ENCODE measurements at places on chromosomes 12 and 14.
A peak's percentile ranks its signal among the peaks of the same experiment; 100 is the strongest.

DNA sequence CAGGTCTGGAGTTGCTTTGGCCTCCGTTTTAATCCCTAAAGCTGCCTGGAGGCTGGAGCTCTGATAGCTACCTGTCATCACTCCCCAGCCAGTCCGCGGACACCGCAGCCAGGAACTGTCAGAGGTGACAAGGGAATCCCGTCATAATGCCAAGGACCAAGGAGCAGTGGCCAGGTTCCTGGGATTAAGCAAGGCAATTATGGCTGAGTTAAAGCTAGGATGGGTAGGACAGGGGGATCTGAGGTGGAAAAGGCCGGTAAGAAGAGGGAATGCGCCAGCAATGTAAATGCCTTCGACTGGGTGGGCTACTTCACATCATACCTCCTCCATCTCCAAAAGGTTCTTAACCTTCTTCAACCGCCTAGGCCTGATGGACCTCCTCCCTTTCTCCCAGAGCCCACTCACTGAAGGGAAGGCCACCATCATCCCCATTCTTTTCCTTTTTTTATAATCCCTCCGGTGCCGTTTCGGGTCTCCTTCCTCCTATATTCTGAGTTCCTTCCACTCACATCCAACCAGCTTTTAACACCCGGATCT lies 1.9 kb downstream of the PPP1R3E start:
- peak; percentile 41 for DNase-seq

- no peak for DNase-seq
Observed at GRCh38 chr12:83224012-83224411, 537.3 kb downstream of the TMTC2 start.

GRCh38 chr14:21673718-21674117 lies at the start of gene OR4E1:
OR4E1 (minus strand) TSS chr14:21673818; CDS start chr14:21670935, 2,883 bp downstream.
- no peak for DNase-seq

GRCh38 chr14:32865827-32866376 lies 72.8 kb upstream of the NPAS3 start:
- no peak for DNase-seq

DNA sequence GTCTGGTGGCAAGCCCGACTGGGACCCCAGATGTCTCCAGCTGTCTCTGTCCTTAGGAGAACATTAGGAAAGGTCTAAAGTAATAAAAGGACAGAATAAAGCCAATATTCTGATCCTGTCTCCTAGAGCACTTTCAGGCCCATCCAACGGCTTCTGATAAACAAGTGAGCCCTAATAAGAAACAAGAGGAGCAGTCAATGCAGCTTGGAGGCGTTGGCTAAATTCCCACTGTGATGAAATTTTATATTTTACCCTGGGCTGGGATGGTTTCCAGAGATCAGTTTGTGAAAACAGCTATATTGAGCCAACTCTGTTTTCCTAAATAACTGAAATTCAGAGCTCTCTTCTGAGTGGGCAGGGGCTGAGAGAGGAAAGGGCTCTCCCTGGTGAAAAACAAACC lies 55.5 kb upstream of the SRRM4 start:
- no peak for DNase-seq

DNA sequence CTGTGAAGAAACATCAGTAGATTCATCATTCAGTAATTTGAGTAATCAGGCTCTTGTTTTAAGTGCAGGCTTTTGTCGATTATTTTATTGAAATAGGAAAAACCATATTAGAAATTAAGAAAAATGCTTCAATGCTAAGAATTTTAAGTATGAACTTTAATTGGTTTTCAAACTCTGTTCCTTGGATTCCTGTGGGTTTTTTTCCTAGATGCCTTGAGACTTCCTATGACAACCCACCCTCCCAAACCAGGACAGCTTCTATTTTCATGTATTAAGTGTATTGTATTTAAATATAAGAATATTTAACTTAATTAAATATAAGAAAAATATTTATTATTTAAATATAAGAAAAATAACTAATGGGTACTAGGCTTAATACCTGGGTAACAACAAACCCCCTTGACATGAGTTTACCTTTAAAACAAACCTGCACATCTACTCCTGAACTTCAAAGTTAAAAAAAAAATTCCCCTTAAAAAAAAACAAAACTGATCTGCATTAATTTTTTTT lies 3.0 kb downstream of the ARHGAP5 start:
- DNase-seq: no peak
